ENCODE measurements at places on chromosomes 5 and 9.

GRCh38 chr9:111959468-111960359 lies 63.1 kb downstream of the UGCG start:
- DNase-seq = peak; percentile 82

DNA sequence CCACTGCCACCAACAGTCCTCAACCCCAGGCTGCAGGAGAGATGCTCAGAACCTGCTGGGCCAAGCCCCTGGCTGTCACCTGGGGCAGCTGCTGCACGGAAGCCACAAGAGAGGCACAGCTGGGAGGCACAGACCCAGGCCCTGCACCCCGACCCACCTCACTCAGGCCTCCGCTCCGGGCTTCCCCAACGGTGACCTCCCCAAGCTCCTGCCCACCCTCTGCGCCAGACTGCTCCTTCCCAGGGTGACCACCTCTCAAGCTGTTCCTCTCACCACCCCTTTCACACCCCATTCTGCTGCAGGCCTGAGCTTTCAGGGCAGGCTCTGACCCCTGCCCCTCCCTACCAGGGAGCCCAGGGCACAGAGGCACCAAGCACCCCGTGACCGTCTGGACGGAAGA lies 33.0 kb downstream of the VAV2 start:
- no peak for DNase-seq

DNA sequence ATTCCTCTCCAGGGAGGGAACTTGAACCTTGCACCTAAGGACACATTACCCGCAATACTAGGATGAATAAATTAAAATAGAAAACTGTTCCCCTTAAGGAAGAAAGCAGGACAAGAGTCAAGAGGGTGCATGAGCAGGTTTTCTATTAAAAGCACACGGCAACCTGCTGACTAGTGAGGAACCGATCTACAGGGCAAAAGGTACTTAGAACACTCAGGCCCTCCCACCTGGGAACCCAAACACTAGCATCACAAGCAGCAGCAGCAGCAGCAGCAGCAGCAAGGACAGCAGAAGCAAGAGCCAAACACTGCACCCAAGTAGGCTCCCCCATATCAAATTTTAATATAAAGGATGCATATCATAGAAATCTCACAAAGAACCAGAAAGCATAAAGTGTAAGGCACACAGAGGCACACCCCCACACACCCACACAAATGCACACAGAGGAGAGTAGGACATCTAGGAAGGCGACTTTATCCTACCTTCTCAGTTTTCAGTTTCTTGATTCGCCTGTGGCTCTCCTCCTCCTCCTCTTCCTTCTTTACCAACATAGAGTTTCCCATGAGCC lies 2.8 kb downstream of the ZNF608 start:
- no peak for DNase-seq

DNA sequence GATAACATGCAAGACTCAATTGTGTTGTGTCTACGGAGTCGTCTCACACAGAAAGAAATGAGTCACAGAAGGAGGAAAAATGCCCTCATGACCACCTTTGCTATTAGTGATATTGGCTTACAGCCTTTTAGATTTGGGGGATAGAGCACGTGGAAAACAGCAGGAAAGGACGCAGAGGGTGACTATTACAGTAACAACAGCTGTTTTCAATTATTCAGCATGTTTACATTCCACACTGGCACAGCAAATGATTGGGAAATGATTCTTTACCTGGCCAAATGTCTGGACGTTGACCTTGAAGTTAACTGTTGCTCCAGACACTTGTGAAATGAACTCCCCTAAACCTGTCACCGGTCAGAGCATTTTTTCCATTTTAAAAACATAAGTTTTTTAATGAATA lies 46.8 kb downstream of the APTX start:
- DNase-seq = no peak

DNA sequence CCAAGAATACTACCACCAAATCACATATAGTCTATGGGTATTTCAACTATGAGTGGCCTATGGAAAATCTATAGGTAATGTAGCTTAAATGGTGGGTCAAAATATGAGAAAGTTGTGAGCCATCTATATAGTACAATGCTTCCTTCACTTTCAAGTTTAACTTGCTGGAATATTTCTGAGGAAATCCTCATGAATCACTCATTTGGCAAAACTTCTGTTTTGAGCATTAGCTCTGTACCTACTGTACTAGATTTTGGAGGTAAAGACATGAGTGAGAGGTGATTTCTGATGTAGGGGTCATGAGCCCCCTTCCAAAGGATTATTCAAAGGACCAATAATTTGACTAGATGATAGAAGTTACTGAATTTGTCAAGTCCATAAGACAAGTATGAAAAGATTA lies 80.6 kb upstream of the DAB2 start:
- DNase-seq = no peak

GRCh38 chr5:16536246-16536645 lies 70.6 kb upstream of the ZNF622 start:
- no peak for DNase-seq

- DNase-seq = no peak
These were observed 6.3 kb upstream of the TNFSF15 start for GRCh38 chr9:114811966-114812636.

GRCh38 chr5:142613271-142613671 lies 72.6 kb downstream of the FGF1 start:
- no peak for DNase-seq

- DNase-seq = no peak
These were observed 33.5 kb upstream of the APC start for GRCh38 chr5:112703866-112704820.

GRCh38 chr9:80305136-80305535 lies 733.4 kb downstream of the TLE4 start:
- no peak for DNase-seq

- DNase-seq = no peak
These were observed 74.0 kb downstream of the PRR16 start for GRCh38 chr5:120538149-120538548.

DNA sequence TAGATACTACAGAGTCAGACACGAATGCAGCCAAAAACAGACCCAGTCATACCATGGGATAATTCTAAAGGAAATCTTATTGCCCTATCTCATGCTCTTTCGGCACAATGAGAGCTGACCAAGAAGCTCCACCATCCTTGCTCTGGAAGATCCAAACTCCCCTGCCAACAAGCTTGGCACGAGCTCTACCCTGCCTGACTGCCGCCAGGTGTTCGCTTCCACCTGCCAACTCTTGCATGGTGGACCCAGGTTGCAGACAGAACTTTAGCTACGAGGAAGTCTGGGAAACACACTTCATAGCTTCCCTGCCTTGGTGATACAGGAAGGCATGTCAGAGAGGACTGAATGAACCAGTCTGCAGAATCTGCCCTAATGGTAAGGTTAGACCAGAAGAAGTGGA lies 355.0 kb downstream of the DRD1 start:
- no peak for DNase-seq

GRCh38 chr9:113600023-113600823 lies 136.7 kb downstream of the RGS3 start:
- DNase-seq = no peak

GRCh38 chr5:6066016-6066415 lies 312.3 kb downstream of the MED10 start:
- no peak for DNase-seq

- DNase-seq = no peak
These were observed 151.4 kb downstream of the HSD17B3 start for GRCh38 chr9:96150324-96151227.

DNA sequence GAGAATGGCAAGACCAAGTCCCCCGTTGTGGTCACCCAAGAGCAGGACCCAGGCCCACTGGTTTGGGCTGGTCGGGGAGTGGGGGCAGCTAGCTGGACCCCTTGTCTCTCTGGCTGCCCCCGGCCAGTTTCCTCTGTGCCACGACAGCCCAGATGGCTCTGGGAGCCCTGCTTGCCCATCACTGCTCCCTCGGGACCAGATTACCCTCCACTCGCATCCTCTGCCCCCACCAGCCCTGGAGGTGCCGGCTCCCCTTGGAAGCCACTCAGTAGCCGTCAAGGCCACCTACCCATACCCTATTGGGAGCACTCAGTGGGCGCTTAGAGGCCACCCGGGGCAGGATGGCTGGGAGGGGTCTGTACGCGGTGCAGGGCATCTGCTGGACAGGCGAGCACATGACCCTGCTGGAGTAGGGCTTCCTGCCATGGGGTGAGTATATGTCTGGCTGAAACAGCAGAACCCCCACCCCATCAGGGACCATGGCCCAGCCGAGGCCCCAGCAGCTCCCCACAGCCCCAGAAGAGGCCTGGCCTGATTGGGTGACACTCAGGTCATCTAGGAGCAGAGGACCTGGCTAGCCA lies 70.0 kb downstream of the ZNF354C start:
- no peak for DNase-seq

- DNase-seq = no peak
These were observed 97.9 kb downstream of the EFNA5 start for GRCh38 chr5:107572715-107573368.

DNA sequence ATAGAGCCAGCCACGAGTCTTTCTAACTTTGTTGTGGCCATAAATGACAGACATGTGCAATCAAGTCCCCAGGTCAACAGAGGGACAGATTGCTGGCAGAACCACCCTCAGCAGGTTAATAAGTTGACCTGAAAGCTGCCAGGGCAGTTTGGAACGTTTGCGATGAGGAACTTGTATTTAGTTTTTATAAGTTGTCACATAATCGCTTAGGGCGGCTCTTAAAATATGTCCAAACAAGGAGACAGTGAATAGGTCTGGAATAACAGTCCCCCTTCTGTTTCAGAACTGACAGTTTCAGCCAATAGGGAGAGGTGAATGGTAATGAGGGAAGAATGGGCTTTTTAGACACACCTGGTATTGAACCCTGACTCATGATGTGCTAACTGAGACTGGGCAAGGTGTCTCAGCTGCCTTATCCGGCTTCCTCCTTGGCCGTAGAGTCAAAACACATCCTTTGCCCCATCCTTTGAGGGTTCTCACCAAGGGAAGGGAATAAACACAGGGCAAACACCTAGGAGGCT lies 33.6 kb upstream of the GABRP start:
- DNase-seq = no peak

GRCh38 chr5:40043916-40044315 lies 619.1 kb upstream of the DAB2 start:
- no peak for DNase-seq
